ENCODE measurements at places on chromosomes 12 and 14. TPM values are rescaled to one million over a fixed set of nuclear protein-coding genes. Genes with fewer than 3 reads are reported as not detected.
A peak's percentile ranks its signal among the peaks of the same experiment; 100 is the strongest.

DNA sequence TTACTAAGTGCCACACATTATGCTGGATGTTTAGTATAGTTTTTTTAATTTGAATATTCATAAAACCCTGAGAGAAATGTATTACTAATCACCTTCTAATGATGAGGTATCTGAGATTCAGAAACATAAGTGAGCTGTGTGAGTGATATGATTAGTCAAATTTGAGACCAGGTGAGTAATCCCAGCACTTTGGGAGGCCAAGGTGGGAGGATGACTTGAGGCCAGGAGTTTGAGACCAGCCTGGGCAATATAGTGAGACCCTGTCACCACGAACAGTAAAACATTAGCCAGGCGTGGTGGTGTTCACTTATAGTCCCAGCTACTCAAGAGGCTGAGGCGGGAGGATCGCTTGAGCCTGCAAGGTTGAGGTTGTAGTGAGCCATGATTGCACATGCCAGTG, 438.4 kb downstream of the RAD51B start:
- no peak for DNase-seq

DNA sequence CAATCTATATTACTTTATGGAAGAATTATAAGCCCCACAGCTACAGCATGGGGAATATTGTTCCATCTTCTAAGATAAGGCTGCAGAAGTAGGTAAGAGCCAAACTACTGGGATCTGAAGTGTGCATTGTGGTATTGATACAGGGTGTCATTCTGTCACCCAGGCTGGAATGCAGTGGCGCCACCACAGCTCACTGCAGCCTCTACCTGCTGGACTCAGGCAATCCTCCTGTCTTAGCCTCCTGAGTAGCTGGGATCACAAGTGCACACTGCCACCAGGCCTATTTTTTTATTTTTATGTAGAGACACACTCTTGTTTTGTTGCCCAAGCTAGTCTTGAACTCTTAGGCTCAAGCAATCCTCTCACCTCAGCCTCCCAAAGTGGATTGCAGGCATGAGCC, 21.3 kb upstream of the DIP2B start:
- DNase-seq, result no peak

GRCh38 chr14:36658123-36659009, 3.3 kb upstream of the PAX9 start:
- no peak for DNase-seq

- no peak for DNase-seq
These were observed 389.8 kb downstream of the NUAK1 start for GRCh38 chr12:105748806-105749600.

Gene MAX
- total RNA-seq, result 42.6 TPM

DNA sequence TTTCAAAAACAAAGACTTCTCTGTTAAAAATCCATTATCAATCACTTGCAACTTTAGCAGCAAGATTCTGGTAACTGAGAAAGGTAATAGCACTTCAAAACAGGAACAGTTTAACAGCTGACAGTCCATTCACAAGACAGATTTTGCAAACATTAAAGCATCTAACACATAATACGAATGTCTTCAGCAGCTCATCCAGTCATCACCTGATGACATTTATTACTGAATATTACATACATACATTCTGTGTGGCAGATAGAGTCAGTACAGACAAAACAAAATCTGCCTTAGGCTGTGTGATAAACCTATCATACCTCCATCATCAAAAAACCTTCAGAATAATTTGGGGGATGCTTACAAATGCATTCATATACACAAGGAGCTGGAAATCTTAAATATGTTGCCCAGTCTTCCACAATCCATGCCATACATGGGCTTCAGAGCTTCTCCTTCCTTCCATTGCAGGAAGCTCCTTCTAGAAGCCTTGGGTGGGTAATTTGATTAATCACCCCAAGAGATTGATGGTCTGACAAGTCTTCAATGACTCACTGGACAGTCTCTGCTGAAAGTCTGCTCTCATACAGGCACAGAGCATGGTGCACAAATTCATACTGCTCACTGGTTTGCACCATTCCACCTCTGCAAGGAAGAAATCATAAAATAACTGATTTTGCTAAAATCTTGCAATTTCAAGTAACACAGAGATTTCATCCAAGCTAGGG, 1.6 kb upstream of the PTPRB start:
- DNase-seq, result no peak

Gene COCH
- 7.9 TPM for total RNA-seq

GRCh38 chr12:42410340-42410739, 84.4 kb downstream of the PPHLN1 start:
- no peak for DNase-seq

GRCh38 chr12:81381951-81382350, 304.1 kb downstream of the ACSS3 start:
- DNase-seq, result no peak

- DNase-seq, result no peak
These were observed 386.7 kb downstream of the DAD1 start for GRCh38 chr14:22202313-22202712.

GRCh38 chr14:41605550-41606281, 960 bp upstream of the LRFN5 start:
- peak; percentile 63 for DNase-seq

Gene ANKS1B
- 10.7 TPM for total RNA-seq

GRCh38 chr14:75286313-75286712, 7.7 kb downstream of the FOS start:
- no peak for DNase-seq

GRCh38 chr12:9880532-9881078, 684 bp upstream of the KLRF2 start:
- DNase-seq, result no peak

DNA sequence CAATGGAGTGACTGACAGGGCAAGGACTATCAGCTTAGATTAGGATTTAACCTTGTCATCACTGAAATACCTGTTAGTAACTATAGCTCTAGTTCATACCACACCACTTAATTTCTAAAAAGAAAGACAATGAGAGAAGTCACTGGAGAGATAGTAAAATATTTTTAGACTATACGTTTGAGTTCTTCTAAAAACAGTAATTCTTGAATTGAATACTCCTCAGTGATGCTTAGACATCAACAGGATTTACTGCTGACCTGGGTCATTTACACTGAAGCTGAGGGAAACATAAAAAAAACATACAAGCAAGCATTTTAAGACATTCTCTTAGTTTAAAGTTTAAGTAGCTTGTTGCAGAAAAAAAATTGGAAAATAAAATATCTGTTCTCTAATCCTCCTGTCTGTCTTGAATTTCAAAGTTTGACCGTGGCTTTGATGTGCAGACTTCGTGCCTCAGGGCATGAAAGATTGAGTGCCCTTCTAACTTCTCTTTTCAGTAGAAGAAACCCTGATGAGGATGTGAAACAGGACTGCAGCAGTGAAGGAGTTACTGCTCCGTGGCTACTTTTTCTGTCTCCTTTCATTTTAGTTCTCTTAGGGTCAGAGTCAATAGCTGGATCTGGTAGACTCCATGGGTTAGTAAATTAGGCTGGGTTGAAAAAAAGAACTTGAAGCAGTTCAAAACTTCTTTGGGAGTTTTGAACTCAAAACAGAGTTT, 172.2 kb downstream of the PTPRO start:
- no peak for DNase-seq

DNA sequence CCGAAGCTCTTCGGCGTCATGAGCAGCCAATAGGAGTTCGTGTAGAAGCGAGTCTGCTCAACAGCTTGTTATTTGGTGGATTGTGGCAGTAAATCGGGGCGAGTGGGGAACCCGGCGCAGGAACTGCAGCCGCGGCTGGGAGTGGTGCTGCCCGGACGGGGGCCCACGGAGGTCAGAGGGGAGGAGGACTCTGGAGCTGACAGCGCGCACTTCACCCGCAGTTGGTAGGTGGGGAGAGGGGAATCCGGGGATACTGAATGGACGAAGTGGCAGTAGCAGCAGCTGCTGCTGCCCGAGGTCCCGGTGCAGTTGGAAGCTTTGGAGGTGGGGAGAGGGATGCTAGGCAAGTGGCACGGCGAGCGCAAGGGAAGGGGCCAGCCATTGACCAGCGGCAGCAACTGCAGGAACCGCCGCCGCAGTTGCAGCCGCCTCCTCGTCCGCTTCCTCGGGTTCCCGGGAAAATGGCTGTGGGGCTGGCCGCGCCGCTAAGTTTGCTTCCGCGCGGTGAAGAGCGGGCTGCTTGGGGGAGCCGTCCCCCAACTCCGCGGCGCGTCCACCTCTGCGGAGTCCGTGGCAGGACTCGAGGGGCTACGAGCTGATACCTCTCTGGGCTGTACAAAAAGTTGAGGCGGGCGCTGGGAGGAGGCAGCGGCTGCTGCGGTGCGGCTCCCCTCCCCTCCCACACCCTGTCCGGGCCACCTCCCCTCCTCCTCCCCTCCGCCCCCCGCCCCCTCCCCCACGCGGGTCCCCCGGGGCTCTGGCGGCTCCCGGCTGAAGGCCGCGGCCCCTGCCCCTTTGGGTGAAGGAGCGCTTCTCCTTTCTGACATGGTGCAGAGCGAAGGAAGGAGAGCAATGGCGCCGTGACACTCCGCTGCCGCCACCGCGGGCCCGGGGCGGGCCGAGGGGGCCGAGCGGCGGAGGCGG, at the start of gene ARID4A:
Gene ARID4A, plus strand, starts transcription at position 79 of the 924 bp plus-strand sequence. CDS start 1,300 bp downstream, outside the sequence.
- peak; percentile 20 for DNase-seq

GRCh38 chr12:88574278-88574677, 6.0 kb downstream of the KITLG start:
- DNase-seq, result no peak

- DNase-seq, result no peak
These were observed 1.5 kb downstream of the MYF6 start for GRCh38 chr12:80708975-80709328.

Gene GPX2
- 0.20 TPM for total RNA-seq

- no peak for DNase-seq
These were observed 47.9 kb downstream of the GALC start for GRCh38 chr14:87944987-87945604.

Gene ERP27
- 1.9 TPM for total RNA-seq

Gene KERA
- 4.8 TPM for total RNA-seq

Gene GLTP
- total RNA-seq, result 82.9 TPM

Data from skin of body (tissue), 3 donors.